ENCODE measurements at places on chromosomes 5 and 9. TPM values are rescaled to one million over a fixed set of nuclear protein-coding genes. Genes with fewer than 3 reads are reported as not detected.
A peak's percentile ranks its signal among the peaks of the same experiment; 100 is the strongest.

The CARD9 gene
- 1.3 TPM for total RNA-seq

The VCAN gene
- total RNA-seq = 234 TPM

- H3K27ac ChIP-seq = no peak overlapping the region
- DNase-seq = no peak
- H3K27me3 ChIP-seq = no peaks in the 10 kb centered on the region
- H3K36me3 ChIP-seq = no peaks in the 10 kb centered on the region
- no peak overlapping the region for H3K4me3 ChIP-seq
These were observed 263.9 kb downstream of the SAXO1 start for GRCh38 chr9:18768951-18769622.

DNA sequence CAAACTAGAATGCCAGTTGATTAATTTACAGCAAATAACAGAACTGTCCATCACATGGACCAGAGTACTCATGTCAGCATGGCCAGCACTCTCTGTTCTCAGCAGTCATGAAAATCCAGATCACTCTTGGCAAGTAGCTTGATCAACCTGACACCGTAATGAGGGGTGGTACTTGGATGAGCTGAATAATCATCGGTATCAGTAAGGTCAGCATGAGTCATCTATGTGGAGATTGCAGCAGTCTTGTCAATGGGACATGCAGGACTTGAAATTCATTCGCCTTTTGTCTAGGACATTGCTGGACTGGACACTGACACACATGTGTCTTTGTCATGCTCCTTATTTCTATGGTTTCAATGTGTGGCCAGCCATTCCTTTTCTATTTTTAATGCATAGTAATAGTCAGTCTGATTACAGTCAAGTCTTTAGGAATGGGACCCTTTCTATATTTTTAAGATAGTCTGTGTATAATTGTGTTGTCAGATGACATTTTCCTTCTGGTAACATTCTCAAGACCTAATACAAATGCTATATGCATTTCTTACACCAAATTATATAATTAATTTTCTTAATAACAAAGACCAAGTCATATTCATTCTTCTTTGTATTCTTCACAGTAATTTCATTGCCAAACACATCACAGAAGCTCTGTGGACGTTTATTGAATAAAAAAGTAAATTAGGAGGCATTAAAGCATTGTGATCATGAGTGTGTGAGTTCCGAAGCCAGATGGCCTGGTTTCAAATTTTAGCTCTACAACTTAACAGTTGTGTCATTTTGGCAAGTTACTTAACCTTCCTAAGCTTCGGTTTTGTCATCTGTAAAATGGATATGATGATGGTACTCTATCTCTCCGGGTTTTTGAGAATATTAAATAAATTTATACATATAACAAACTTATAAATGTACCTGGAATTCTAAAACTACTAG is 57.4 kb downstream of the ADAMTSL1 start:
- no peak overlapping the region for H3K27ac ChIP-seq
- H3K4me1 ChIP-seq = no peaks in the 10 kb centered on the region
- H3K27me3 ChIP-seq = no peaks in the 10 kb centered on the region
- H3K4me3 ChIP-seq = no peak overlapping the region
- DNase-seq = no peak
- peaks cover 20% of the 10 kb centered on the region for H3K36me3 ChIP-seq

GRCh38 chr5:134902071-134902801 is 2.7 kb upstream of the PCBD2 start:
- H3K27ac ChIP-seq = no peak overlapping the region
- H3K27me3 ChIP-seq = no peaks in the 10 kb centered on the region
- peaks cover 5% of the 10 kb centered on the region for H3K4me1 ChIP-seq
- DNase-seq = no peak
- peaks cover 6% of the 10 kb centered on the region for H3K36me3 ChIP-seq

DNA sequence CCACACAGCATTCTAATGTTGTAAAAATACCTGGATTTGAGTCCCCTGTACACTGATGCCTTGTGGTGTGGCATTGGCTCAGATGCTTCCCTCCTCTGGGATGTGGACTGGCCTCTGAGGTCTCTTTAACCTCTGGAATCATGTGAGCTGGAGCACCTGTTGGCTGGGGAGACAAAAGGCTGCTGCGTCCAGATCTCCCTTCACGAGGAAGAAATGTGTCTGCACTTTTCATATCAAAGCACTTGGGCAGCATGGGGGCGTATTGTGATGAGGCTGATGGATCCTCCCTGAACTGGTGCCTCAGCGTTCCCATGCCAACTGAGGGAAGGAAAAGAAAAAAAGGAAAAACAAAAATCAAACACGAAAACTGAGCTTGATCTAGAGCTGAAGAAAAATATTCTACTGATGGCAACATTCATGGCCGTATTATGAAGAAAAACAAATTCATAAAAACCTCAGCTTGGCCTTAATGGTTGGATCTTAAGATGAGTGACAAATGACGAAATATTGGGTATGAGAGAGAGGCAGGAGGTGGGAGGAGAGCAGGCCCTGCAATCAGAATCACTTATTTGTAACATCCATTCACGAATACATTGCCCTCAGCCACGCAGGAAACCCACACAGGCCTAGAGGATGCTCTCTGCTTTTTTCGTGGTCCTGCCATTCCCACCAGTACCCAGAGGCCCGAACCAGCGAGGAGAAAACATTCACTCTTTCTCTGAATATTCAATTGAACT is 26.2 kb downstream of the GRIA1 start:
- no peak for DNase-seq
- H3K36me3 ChIP-seq = no peaks in the 10 kb centered on the region
- H3K27me3 ChIP-seq = no peaks in the 10 kb centered on the region
- peaks cover 35% of the 10 kb centered on the region for H3K4me1 ChIP-seq

- no peak overlapping the region for H3K4me3 ChIP-seq
- no peaks in the 10 kb centered on the region for H3K36me3 ChIP-seq
- no peak for DNase-seq
- peaks cover 11% of the 10 kb centered on the region for H3K4me1 ChIP-seq
- H3K27me3 ChIP-seq = no peaks in the 10 kb centered on the region
- H3K27ac ChIP-seq = no peak overlapping the region
These were observed 320.4 kb upstream of the CCNH start for GRCh38 chr5:87732875-87733768.

The MCIDAS gene
- not detected for total RNA-seq

The KIF4B gene
- total RNA-seq = not detected

DNA sequence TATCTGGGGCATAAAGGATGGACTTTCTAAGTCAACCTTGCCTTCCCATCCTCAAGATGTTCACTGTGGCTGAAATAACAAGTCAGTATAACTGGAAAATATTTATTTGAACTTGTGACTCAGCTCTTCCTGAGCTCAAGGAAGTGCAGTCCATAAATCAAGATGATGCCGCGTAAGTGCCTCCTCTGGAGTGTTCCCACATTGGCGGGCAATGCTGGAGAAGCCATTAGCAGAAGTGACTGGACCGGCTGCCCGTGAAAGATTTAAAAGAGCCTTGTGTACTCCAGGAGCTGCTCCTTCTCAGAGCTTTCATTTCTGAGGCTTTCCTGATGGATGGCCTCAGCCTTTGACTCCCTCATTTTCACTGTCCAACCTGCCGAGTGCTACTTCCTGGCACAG is 17.4 kb downstream of the TMOD1 start:
- peaks cover 37% of the 10 kb centered on the region for H3K27me3 ChIP-seq
- no peak overlapping the region for H3K27ac ChIP-seq
- H3K36me3 ChIP-seq = no peaks in the 10 kb centered on the region
- no peak for DNase-seq
- H3K4me1 ChIP-seq = peaks cover 7% of the 10 kb centered on the region

- peaks cover 13% of the 10 kb centered on the region for H3K27me3 ChIP-seq
- no peak overlapping the region for H3K27ac ChIP-seq
- peaks cover 3% of the 10 kb centered on the region for H3K36me3 ChIP-seq
These were observed 26.6 kb upstream of the C5orf58 start for GRCh38 chr5:170206216-170206615.

The FAM78A gene
- total RNA-seq = 4.4 TPM

DNA sequence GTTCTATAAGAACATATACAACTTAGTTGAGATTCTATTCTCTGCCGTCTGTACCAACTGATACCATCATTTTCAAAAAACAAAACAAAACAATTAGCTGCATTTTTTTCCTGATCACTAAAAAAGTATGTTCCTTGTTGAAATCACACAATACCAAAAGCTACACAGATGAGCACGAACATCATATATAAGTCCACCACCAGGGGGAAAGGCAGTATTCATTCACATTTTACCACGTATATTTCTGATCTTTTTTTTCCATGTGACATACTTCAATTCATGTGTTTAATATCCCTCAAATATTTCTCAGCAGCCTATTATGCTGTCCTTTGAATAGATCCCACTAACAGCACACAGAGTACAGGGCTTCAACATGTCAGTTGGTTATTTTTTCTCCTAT is 40.6 kb downstream of the IRX2 start:
- no peaks in the 10 kb centered on the region for H3K27me3 ChIP-seq
- no peak overlapping the region for H3K27ac ChIP-seq
- no peaks in the 10 kb centered on the region for H3K36me3 ChIP-seq
- no peak for DNase-seq

DNA sequence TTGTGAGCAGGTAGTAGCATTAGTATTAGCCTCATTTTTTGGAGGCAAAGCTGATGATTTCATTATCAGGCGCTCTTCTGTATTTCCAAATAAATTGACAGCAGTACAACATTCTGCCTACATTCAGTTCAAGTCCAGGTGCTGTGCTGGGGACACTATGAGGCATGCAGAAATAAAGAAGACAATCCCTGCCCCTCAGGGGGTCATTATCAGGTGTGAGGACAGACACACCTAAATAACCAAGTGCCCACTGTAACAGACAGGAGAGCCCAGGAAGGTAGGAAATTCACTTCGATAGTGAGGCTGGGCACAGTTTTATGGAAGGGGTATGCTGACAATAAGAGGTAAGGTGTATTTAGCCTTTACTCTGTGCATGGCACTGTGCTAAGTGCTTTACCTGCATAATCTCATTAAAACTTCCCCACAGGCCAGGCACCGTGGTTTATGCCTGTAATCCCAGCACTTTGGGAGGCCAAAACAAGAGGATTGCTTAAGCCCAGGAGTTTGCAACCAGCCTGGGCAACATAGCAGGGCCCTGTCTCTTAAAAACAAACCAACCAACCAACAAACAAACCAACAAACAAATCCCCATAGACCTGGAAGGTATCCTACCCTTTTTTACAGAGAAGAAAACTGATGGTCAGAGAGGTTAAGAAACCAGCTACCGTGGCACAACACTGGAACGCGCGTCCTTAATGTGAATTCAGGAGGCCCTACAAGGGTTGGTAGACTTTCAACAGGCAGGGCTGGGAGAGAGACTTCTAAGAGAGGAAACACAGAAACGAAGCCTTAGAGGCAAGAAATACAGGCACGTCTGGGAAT is 17.5 kb upstream of the GPX3 start:
- DNase-seq = no peak
- no peaks in the 10 kb centered on the region for H3K36me3 ChIP-seq
- H3K4me3 ChIP-seq = no peak overlapping the region
- no peaks in the 10 kb centered on the region for H3K4me1 ChIP-seq

The WNT8A gene
- total RNA-seq = not detected

The TXNDC8 gene
- not detected for total RNA-seq

DNA sequence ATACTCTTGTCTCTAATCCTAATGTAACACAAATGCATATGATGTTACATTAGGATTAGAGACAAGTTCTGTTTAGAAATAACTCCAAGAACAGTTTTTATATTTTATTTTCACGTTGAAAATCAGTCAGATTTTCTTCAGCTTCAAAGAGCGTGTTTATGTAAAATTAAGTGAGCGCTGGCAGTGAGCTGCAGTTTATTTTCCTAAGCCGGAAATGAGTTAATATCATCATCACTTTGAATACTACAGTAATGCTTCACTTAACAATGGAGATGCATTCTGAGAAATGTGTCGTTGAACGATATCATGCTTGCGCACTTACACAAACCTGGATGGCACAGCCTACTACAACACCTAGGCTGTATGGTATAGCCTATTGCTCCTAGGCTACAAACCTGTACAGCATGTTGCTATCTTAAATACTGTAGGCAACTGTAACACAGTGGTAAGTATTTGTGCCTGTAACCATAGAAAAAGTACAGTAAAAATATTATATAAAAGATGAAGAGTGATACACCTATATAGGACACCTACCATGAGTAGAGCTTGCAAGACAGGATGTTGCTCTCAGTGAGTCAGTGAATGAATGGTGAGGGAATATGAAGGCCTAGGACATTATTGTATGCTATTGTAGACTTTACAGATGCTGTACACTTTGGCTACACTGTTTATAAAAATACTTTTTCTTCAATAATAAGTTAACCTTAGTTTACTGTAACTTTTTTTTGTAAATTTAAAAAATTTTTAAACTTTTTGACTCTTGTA is 65.9 kb upstream of the C5orf46 start:
- no peak overlapping the region for H3K27ac ChIP-seq
- no peaks in the 10 kb centered on the region for H3K27me3 ChIP-seq
- H3K4me3 ChIP-seq = no peak overlapping the region
- H3K4me1 ChIP-seq = peaks cover 7% of the 10 kb centered on the region

The TAF1L gene
- not detected for total RNA-seq

- no peaks in the 10 kb centered on the region for H3K36me3 ChIP-seq
- peak overlapping the region; percentile 15 for H3K27ac ChIP-seq
- no peak overlapping the region for H3K4me3 ChIP-seq
- peaks cover 2% of the 10 kb centered on the region for H3K27me3 ChIP-seq
- DNase-seq = no peak
These were observed 293.2 kb downstream of the ARHGAP26 start for GRCh38 chr5:143063175-143063970.

DNA sequence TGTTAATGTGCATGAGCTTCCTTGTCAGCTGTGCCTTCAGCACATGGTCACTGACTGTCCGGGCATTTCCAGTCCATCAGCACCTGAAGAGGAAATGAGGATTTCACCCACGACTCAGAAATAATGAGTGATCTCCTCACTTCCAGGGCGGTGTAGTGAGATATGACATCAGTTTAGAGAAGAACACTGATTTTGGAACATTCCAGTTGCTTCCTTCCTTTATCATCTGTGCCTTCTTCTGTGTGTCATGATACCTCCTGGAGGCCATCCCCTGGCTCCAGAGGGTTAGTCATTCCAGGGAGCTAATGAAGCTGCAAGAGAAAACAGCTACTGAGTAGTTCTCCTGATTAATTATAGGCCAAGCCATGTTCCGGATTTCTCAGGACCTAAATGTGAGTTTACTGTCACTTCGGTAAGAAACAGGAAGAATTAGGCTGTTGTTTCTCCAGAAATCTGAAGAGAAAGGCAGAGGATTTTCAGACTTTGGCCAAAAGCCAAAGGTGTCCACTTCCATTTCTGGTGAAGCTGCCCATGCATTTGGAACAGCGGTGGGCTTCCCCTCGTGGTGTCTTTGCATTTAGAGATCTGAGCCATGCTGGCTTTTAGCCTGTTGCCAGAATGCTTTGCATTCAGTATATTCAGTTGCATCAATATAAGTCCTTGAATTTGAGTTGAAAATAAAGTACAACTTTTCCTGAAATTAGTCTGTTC is 161.3 kb upstream of the OTULINL start:
- no peak overlapping the region for H3K4me3 ChIP-seq
- peaks cover 34% of the 10 kb centered on the region for H3K36me3 ChIP-seq
- peaks cover 36% of the 10 kb centered on the region for H3K4me1 ChIP-seq
- H3K27ac ChIP-seq = no peak overlapping the region

- DNase-seq = no peak
- H3K27me3 ChIP-seq = no peaks in the 10 kb centered on the region
- H3K36me3 ChIP-seq = no peaks in the 10 kb centered on the region
- no peak overlapping the region for H3K27ac ChIP-seq
These were observed 287.5 kb downstream of the ELAVL2 start for GRCh38 chr9:23538461-23539003.

GRCh38 chr5:120297616-120298015 is 166.5 kb upstream of the PRR16 start:
- H3K36me3 ChIP-seq = no peaks in the 10 kb centered on the region
- peaks cover 2% of the 10 kb centered on the region for H3K27me3 ChIP-seq

- H3K27me3 ChIP-seq = peaks cover 6% of the 10 kb centered on the region
- peaks cover 17% of the 10 kb centered on the region for H3K36me3 ChIP-seq
- no peak for DNase-seq
- no peak overlapping the region for H3K27ac ChIP-seq
- no peak overlapping the region for H3K4me3 ChIP-seq
These were observed 32.4 kb downstream of the TLE1 start for GRCh38 chr9:81656871-81657337.

The TNC gene
- 0.30 TPM for total RNA-seq

The OBP2B gene
- not detected for total RNA-seq

The ADGRD2 gene
- total RNA-seq = not detected

Data from neural crest cell (in vitro differentiated cells).